RPMI7951 (cell line): ENCODE measurements at places on chromosomes 6 and 20. TPM values are rescaled to one million over a fixed set of nuclear protein-coding genes. Genes with fewer than 3 reads are reported as not detected.

DNA sequence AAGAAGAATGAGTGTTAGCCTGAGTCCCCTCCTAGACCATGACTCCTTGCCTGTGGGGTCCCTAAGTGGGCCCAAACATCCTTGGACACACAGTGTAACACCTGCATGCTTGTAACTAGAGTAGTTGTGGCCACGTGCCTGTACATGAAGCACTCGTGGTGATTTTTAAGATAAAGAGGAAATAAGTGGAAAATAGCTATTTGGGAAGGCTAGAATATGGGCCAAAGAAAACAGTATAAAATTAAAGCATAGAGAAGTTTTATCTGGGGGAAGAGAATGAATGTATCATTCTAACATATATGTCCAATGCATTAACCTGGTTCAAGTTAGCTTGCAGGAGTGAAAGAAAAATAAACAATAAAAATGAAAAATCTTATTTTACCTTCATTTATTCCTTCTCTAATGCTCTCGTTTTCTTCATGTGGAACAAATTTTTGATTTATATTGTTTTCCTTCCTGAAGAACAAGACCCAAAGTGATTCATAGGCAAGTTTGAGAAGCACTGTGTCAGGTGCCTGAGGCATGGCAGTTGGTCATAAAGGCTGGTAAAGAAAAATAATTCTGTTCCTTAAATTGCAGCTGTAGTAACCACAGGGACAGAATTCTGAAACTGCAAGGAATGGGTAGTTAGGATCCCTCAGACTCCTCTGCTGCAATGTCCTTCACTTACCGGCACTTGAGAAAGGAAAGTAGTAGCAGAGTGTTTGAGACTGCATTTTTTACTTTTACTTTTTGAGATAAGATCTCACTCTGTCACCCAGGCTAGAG, 8.5 kb upstream of the CST3 start:
- peak; percentile 93 for DNase-seq

- no peak for DNase-seq
These were observed 25.9 kb downstream of the ECHDC1 start for GRCh38 chr6:127317388-127318128.

- DNase-seq: no peak
These were observed 1.7 kb downstream of the PMEPA1 start for GRCh38 chr20:57707849-57708693.

DNA sequence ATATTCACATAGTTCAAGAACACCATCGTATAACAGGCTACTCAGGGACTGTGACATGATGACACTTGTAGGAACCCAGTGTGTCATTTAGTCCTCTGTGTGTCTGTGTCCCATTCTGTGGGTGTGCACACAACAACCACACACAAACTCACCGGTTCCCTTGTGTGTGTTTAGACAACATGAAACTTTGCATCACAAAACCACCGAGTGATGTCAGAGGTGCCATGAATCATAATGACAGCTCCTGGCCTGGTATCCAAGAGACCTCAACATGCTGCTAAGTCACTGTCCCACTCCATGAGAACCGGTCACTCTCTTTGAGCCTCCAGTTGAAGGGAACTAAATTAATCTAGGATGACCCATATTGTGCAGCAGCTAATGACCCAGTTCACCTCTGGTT, 421.3 kb downstream of the PREX1 start:
- peak; percentile 14 for DNase-seq

Gene OLIG3
- total RNA-seq: not detected in 2 replicates

DNA sequence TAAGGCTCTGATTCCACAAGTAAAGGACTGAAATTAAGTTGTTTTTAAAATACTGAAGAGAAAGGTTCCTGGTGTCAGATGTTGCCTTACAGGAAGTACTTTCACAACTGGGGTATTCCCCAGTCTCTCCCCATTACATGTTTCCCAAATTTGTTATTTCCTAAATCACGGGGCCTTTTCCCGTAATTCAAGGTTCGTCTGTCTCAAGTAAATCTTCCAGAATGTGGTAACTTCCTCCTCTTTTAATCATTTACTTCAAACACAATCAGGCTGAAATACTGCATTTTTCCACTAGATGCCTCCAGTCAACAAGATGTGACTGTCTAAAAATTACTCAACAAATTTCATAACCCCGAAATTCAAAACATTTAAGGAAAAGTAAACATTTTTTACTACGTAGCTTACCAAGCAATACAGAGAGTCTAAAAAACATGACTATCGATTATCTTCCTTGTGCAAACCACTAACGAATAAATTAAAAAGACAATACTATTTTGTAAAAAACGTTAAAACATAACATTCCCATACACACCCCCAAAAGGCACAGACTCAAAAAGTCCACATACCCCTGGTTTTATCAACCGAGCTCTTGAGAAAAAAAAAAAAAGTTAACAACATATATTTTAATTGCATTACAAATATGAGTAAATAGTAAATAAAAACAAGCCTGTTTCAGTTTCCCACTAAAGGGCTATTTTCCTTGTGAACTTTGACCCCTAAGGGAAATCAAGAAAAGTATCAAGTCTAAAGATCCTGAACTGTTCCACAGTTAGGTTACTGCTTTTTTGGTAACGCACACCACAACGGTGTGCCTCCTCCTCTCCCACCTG, 1.7 kb downstream of the SOD2 start:
- peak; percentile 75 for DNase-seq

DNA sequence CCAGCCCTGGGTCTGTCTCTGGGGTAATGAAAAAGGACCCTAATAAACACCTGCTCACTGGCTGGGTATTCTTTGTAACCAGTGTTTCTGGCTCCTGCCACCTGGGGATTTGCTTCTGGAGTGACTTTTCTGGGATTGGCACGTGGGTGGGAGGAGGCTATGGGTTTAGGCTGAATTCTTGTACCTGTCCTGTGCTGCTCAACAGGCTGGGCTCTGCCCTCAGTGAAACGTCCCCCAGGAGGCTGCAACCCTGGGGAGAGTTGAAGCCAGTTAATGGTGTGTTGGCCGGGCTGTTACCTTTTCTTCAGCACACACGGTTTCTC, 6.8 kb downstream of the NPBWR2 start:
- no peak for DNase-seq

Gene XKR7
- not detected in 2 replicates for total RNA-seq

- no peak for DNase-seq
These were observed 13.6 kb downstream of the PPP1R14C start for GRCh38 chr6:150156460-150156859.

Gene BMP7
- 0.96 and 0.98 TPM in 2 replicates for total RNA-seq

DNA sequence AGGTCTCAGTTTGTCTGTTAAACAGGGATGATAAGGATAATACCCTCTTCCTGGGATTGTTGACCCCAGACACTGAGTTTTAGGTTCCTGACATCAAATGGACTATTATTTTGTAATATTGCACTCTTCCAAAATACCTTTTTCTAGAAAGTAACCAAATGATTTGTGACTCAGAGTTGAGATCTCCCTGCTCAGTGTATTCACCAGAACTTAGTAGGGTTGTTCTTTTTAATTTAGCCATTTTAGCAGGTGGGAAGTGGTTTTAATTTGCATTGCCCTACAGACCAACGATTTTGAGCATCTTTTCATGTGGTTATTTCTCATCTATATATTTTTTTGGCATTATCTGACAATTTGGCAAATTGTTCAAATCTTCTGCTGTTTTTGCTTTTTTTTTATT, 75.1 kb downstream of the TMEM242 start:
- no peak for DNase-seq

DNA sequence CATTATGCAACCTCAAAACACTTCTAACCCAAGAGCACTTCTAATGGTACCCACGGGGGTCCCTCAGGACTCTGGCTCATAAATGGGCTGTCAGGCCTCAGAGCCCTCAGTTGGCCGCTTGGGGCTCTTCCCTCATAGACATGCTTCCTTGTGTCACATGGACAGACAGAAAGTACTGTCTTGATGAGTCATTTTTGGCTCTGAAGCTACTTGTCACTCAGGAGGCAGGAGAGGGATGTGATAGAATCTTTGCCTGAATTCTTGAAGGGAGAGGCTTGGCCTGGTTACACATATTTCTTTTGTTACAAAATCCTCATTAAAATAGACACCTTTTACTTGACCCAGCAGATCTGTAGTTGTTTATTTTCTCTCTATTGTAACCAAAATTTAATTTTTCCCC, 15.1 kb upstream of the EDN1 start:
- peak; percentile 76 for DNase-seq

Gene WFDC12
- total RNA-seq: not detected in 2 replicates

Gene FLRT3
- 1.4 and 1.9 TPM in 2 replicates for total RNA-seq

DNA sequence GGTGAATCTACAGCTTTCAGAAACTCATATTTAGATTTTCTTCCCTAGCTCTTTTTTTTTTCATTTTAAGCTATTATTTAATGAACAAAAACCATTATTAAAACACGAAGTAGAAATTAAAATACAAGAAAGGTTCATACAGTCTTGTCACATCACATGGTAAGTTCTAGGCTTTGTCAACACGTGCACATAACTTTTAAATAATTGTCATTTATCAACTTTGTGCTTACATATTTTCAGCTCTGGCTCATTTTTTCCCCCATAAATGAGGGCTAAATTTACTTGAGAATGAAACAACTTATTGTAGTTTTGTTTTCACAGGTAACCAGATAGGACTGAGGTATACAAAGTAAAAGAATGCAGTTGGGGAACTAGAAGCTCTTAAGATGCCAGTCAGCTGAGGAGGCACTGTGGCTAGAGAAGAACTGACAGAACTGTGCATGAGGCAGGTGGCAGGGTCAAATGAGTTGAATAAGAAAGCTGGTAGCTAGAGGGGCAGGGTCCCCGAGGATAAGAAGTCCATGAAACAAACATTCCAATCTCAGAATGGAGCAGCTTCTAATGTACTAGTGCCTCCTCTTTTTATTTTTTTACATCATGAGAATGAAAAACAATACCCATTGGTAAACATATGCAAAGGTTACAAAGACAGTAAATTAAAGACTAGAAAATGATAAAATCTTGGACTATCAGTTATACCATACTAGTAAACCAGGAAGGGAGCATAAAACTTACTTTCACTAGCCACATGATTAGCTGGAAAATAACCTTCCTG, 141.5 kb downstream of the MYB start:
- no peak for DNase-seq

- no peak for DNase-seq
These were observed 8.5 kb upstream of the TRIM40 start for GRCh38 chr6:30127238-30128093.

Gene PRRT1
- 0.49 TPM in 1 of 2 replicates, not detected in the other for total RNA-seq

Gene ADNP
- 36.3 and 43.1 TPM in 2 replicates for total RNA-seq

DNA sequence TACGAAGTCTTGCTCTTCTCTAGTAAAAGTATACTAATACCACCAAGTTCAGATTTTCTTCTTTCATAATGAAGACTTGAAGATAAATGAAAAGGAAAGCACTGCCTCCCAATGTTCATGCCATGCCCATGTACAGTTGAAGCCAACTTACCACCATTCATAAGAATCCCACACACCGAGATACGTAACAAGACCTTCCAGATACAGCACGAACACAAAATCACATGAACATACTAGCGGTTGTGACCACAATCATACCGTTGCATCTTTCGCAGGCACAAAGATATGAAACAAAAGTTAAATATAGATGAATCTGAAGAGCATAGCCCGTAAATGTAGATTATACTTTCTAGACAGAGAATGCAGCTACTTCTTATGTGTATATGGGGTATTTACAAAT, 412.5 kb downstream of the CBLN4 start:
- DNase-seq: no peak

DNA sequence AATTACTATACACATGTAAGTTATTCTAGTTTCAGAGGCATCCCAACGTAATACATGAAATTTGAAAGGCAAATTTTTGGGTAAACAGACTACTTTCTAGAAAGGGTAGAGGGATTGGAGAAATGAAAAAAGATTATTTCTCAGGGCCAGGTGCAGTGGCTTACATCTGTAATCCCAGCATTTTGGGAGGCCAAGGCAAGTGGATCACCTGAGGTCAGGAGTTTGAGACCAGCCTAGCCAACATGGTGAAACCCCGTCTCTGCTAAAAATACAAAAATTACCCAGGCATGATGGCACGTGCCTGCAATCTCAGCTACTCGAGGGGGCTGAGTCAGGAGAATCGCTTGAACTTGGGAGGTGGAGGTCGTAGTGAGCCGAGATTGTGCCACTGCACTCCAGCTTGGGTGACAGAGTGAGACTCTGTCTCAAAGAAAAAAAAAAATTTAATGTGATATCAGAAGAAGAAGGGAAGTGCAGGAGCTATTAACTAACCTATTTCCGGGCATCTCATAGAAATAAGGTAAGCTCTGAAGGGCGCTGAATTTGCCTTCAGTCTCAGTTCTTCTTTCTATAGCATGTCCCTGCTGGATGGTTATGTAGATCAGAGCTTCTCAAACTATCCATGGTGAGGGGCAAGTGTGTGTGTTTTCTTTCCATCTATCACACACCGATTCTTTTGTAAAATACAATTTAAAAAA, 100.3 kb upstream of the MTHFD1L start:
- DNase-seq: no peak

GRCh38 chr6:156585859-156586258, 191.3 kb upstream of the ARID1B start:
- DNase-seq: peak; percentile 9

Gene DAAM2
- total RNA-seq: 4.0 and 5.4 TPM in 2 replicates

Gene SCUBE3
- 0.10 and 0.24 TPM in 2 replicates for total RNA-seq

GRCh38 chr20:62156592-62157386, 13.2 kb downstream of the SS18L1 start:
- DNase-seq: peak; percentile 29

Gene ADGB
- total RNA-seq: not detected in 2 replicates

DNA sequence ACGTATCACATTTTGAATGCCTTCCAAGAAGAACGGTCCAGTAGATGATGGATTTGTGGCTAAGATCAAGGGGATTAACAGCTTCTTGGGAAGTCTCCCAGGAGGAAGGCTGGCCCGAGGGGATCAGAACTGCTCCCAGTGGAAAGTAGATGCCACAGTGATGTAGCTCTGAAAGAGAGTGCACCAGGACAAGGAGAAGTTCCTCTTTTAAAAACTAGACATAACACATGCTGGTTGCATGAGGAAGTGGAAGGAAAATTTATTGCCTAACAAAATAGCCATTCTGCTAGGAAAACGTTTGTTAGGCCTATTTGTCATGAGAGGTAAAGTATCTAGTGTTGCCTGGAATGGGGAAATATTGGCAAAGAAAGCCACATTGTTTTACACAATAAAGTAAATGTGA, 87.8 kb downstream of the CDH26 start:
- DNase-seq: peak; percentile 78

Gene KIF25
- total RNA-seq: 0.36 and 0.39 TPM in 2 replicates

DNA sequence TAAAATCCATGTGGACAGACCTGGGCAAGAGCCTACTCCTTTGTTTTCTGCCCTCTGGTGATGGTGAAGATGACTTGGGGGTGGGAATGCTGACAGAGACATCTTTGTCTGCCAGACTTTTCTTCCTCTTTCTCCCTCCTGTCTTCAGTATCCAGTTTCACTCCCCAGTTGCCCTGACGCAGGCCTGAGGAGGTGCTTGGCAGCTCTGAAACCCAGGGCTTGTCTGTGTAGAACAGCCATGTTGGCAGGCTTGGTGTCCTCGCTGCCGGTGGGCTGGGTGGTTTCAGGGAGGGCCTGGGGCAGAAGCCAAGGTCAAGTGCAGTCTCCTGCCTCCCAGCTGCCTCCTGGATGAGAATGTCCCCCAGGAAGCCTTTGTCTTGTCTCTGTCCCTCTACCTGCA, 22.5 kb downstream of the CCDC167 start:
- no peak for DNase-seq

- DNase-seq: no peak
These were observed 8.5 kb downstream of the EEF1A2 start for GRCh38 chr20:63490416-63490815.
